IMR-90 (cell line): ENCODE measurements at places on chromosomes 2 and 18.

GRCh38 chr2:188303363-188304031 lies 11.8 kb downstream of the GULP1 start:
- peaks cover 13% of the 10 kb centered on the region for H3K4me1 ChIP-seq
- H3K27ac ChIP-seq = peak overlapping the region; percentile 12
- H3K27me3 ChIP-seq = no peaks in the 10 kb centered on the region
- no peaks in the 10 kb centered on the region for H3K36me3 ChIP-seq

GRCh38 chr2:18506883-18507509 lies 53.5 kb downstream of the RDH14 start:
- H3K4me3 ChIP-seq = no peak overlapping the region
- H3K27me3 ChIP-seq = no peaks in the 10 kb centered on the region
- no peak for DNase-seq
- no peak overlapping the region for H3K27ac ChIP-seq
- peaks cover 5% of the 10 kb centered on the region; the same call in 1 of the 2 replicates for H3K4me1 ChIP-seq
- H3K36me3 ChIP-seq = no peaks in the 10 kb centered on the region

- peaks cover 2% of the 10 kb centered on the region; the same call in 1 of the 2 replicates for H3K4me1 ChIP-seq
- H3K27me3 ChIP-seq = no peaks in the 10 kb centered on the region
- no peak overlapping the region for H3K27ac ChIP-seq
- H3K36me3 ChIP-seq = no peaks in the 10 kb centered on the region
- H3K4me3 ChIP-seq = no peak overlapping the region
- DNase-seq = peak; percentile 13
Measured at GRCh38 chr2:30631051-30631671, 176.1 kb downstream of the CAPN13 start.

- no peak overlapping the region for H3K4me3 ChIP-seq
- H3K27ac ChIP-seq = no peak overlapping the region
- no peak for DNase-seq
- no peaks in the 10 kb centered on the region for H3K36me3 ChIP-seq
- no peaks in the 10 kb centered on the region for H3K4me1 ChIP-seq
Measured at GRCh38 chr2:210727549-210727948, 171.2 kb downstream of the CPS1 start.

GRCh38 chr2:182818925-182819324 lies 47.5 kb downstream of the FRZB start:
- H3K4me3 ChIP-seq = no peak overlapping the region
- no peak for DNase-seq
- peaks cover 8% of the 10 kb centered on the region for H3K27me3 ChIP-seq
- no peaks in the 10 kb centered on the region for H3K4me1 ChIP-seq
- H3K27ac ChIP-seq = no peak overlapping the region

DNA sequence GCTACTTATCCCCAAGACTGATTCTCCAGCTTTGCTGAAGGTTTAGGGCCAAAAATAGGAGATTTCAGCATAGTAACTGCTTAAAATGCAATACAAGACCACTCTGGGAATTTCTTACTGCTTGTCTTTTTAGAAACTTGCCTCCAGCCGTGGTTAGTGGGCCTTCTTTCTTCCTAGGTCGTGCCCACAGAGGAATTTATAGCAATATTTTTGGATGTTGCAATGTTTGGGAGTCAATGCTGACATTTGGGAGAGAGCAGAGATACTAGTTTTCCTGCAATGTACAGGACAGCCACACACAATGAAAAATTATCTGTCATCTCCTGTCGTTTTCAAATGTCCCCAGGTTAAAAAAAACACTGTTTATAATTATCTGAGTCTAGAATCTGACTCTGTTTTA lies 25.6 kb upstream of the CERS6 start:
- H3K36me3 ChIP-seq = no peaks in the 10 kb centered on the region
- H3K4me3 ChIP-seq = no peak overlapping the region
- peaks cover 2% of the 10 kb centered on the region; the same call in 1 of the 2 replicates for H3K27me3 ChIP-seq
- no peak overlapping the region for H3K27ac ChIP-seq
- H3K4me1 ChIP-seq = no peaks in the 10 kb centered on the region

DNA sequence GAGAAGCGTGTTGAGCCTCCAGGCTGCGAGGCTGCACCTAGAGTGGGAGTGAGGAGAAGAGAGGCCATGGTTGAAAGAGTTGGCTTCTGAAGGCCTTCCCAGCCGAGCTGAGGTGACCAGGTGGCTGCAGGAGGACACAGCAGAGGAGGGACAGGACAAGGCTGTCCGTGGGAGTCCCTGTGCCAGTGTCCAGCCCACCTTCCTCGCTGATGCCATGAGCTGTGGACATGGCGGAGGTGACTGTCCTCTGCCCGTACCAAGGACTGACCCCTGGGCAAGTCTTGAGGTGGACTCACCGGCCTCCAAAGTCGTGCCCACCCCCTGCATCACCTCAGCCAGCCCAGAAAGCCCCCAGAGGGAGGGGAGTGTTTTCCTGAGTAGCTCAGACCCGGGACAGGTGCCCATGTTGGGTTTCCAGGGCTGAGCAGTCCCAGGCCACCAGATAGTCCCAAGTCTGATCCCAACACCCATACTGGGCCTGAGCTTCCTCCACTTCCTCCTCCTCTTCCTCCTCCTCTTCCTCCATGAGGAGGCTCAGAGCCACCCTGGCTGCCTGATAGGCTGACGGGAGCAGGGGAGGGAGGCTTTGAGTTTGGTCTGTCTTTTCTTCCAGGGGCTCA lies 43.0 kb upstream of the FOSL2 start:
- DNase-seq = no peak
- H3K27ac ChIP-seq = no peak overlapping the region
- no peaks in the 10 kb centered on the region for H3K27me3 ChIP-seq
- peaks cover 6% of the 10 kb centered on the region for H3K4me1 ChIP-seq
- no peak overlapping the region for H3K4me3 ChIP-seq

- no peak overlapping the region for H3K4me3 ChIP-seq
- DNase-seq = no peak
- no peaks in the 10 kb centered on the region for H3K4me1 ChIP-seq
- H3K36me3 ChIP-seq = no peaks in the 10 kb centered on the region
Measured at GRCh38 chr2:177675825-177676224, 283.3 kb downstream of the AGPS start.

DNA sequence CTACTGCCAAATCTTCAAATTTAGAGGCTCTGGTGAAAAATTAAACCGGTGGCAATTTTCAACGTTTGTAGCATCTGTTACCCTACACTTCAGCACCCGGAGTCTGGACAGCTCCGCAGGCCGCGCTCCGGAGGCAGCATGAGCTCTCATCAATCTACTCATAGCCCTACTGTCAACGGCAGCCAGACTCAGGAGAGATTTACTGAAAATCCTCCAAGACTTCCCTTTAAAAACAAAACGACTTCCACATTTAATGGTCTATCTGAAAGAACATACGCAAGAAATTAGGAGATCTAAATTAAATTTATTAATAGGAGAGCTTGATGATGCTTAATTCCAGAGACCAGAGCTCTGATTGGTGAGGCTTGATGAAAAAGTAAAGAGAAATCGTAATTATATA lies 970 bp upstream of the ADCYAP1 start:
- H3K4me1 ChIP-seq = no peaks in the 10 kb centered on the region
- peak; percentile 10 for DNase-seq
- H3K27ac ChIP-seq = no peak overlapping the region
- peaks cover 49% of the 10 kb centered on the region for H3K27me3 ChIP-seq
